ENCODE measurements at places on chromosomes 2 and 18.

DNA sequence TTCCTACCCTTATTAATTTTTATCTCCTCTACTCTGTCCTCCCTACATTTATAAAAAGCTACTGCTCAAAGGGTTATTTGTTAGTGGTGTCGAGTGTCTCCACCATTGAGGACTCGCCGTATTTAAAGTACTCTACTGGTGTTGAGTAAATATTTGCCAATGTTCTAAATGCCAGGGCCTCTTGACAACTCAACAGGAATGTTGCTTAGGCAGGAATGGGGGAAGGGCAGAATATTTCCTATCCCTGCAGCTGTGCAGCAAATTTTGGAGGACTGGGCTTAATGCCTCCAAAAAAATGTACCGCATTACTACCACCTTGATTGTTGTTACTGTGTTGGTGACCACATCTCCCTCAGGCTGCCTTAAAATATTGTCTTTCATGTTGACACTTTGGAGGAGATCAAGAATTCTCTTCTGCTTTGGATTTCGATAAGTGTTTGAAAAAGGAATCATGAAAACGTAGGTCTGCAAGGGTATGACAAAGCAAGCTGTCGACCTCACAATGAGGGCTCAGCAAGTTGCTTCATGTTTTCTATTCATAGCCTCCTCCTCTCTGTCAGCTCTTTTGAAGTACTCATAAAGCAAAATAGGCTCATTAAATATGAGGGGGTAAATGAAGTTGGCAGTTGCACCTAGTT is 84.3 kb downstream of the EFEMP1 start:
- no peak for DNase-seq

DNA sequence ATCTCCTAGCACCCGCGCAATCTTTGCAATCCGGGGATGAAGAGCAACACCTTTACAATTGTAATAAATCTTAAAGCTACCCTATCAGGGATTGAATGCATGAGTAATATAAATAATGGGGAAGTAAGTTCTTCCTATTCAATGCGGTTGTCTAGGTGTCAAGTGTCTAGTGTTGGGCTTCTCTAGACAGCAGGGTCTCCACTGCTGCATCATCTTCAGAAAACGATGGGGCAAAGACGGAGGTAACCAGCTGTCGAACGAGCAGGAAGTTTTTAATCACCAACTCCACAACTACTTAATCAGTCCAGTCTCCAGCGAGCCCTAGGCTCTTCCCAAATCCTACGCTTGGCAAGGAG is 573 bp downstream of the STAM2 start:
- no peak for DNase-seq

DNA sequence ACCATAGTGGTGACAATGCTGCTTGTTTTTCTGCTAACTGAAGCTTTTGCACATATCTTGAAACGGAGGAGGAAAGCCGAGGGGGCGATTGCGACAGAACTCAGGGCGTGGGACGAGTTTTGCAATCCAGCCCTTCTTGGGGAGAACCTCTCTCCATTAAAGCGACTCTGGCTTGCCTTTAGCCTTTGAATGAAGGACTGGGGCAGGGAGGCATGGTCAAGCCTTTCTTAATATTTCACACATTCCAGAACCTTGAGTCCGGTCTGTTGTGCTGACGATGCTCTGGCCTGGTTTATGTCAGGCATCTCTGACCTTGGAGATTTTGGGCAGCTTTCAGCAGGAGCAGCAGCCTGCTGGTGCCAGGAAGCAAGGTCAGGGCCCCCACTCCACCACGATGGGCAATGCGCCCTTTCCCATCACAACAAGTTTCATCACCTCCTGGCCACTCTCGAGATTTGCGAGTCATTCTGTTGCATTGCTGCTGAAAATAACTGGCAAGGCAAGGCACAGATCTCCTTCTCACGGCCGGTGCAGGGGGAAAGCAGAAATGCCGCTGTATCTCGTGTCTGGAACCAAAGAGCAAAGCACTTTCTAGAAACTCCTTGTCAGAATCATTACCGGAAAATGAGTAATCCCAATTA is 10.8 kb downstream of the EMILIN2 start:
- no peak for DNase-seq

DNA sequence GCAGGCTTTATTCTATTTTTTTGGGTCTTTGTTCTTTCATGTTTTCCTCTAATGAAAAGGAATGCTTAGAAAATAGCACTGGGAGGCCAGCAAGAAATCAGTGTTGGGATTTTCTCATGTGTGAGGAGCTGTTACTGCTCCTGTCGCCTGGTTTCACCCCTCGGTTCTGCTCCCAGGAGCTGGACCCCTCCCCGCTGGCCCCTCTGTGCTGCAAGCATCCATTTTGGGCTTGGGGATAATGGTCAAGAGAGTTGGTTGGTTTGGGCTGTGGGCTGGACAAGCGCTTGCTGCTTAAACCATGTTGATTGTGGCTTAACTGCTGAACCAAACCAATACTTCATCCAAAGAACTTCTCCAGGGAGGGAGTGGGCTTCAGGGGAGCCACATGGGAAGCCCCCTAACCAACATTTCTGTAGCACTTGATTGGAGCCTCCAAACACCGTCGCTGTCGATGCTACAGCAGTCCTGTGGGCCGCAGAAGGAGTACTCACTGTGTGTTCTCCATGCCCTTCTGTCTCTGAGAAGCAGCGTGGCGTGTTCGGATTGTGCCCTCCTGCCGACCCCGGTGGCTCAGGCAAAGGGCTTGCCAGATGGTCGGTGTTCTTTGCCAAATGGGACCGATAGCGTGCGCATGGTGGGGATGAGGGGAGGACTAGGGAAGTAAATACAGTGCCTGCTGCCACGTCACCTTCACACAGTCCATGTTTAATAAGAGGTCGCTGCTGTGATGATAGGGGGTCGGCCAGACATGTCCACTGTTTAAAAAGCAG is 40.0 kb downstream of the AGAP1 start:
- no peak for DNase-seq

DNA sequence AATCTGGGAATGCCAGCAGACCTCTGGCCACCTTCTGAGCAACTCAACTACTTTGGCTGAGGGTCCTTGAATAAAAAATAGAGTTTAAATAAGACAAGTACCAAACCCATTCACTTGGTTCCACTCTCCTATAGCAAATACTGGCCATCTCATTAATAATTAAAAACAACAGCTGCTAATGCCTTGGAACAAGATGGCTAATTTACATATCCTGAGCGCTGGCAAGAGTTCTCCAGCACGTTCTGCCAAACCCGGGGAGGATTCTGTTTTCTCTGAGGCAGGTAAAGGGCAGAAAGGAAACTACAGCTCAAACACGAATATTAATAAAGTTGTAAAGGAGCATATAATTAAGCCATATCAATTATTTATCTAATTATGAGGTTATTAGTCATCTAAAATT is 1123.7 kb downstream of the TDRD15 start:
- no peak for DNase-seq

Measured in GM20000 (cell line).